ENCODE measurements at places on chromosomes 16 and 17.

GRCh38 chr17:27357236-27357635 is 63.3 kb downstream of the WSB1 start:
- no peak for DNase-seq

GRCh38 chr16:55561319-55561848 is 5.1 kb upstream of the CAPNS2 start:
- DNase-seq = no peak

DNA sequence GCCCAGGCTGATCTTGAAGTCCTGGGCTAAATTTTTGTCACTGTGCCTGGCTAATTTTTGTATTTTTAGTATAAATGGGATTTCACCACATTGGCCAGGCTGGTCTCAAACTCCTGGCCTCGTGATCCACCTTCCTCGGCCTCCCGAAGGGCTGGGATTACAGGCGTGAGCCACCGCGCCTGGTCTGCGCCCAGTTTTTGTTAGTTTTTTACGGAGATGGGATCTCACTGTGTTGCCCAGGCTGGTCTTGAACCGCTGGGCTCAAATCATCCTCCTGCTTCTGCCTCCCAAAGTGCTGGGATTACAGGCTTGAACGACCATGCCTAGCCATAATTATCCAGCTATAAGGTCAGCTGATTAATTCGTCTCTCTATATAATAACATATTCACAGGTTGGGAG is 2.7 kb upstream of the CEMP1 start:
- no peak for DNase-seq

DNA sequence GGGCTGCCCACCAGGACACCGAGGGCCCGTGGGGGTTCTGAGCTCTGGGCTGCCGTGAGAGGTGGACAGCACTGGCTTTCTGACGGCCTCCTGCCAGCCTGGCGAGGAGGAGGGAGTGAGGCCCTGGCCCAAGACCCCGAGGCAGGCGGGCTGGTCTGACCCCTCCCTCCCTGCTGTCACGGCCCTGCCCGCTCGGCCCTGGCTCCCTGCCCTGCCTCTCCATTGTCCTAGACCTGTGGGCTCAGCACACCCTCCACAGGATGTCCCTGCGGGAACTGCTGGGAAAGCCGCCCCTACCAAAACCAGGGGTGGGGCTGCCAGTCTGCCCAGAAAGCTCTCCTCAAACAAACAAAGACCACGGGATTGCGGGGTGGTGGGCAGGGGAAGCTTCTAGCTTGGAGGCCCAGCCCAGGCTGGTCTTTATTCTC is 20.7 kb downstream of the SPNS2 start:
- no peak for DNase-seq

DNA sequence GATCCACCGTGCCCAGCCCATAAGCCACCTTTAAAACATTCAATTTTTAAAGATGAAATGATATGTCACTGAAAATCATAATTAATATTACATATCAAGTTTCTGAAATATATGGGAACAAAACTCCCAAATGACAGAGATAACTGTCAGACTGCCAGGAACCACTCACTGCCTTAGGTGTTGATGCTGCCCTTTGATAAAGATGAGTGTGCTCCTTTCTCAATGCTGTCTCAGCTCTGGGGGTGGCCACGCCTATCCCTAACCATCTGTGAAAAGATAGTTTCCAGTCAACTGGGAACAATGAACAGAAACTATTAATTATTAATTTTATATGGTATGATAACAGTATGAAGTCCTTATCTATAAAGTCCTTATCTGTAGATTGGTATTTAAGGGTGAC is 177.7 kb downstream of the MYO1D start:
- DNase-seq = no peak

DNA sequence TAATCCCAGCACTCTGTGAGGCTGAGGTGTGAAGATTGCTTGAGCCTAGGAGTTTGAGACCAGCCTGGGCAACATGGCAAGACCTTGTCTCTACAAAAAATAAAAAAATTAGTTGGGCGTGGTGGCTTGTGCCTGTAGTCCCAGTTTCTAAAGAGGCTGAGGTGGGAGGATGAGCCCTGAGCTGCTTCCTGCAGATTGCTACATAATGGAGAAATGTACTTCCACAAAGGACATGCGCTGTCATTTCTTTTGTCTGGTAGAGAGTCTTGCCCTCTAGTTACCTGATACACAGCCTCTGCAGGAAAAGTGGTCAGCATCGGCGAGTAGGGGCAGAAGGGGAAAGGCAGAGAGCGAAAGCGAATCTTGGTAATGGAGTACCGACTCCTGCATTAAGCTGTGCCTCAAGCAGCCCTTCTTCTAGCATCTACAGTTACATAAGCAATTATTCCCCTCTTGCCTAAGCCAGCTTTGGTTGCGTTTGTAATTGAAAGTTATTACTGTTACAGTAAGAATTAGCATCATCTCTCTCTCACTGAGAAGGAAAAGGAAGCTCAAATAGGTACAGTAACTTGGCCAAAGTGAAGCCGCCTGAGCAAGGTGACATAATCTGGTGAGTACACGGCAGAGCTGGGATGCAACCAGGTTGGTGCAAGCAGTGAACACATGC is 18.5 kb upstream of the GGA2 start:
- DNase-seq = no peak

GRCh38 chr17:5804251-5804650 is 219.9 kb upstream of the NLRP1 start:
- no peak for DNase-seq

DNA sequence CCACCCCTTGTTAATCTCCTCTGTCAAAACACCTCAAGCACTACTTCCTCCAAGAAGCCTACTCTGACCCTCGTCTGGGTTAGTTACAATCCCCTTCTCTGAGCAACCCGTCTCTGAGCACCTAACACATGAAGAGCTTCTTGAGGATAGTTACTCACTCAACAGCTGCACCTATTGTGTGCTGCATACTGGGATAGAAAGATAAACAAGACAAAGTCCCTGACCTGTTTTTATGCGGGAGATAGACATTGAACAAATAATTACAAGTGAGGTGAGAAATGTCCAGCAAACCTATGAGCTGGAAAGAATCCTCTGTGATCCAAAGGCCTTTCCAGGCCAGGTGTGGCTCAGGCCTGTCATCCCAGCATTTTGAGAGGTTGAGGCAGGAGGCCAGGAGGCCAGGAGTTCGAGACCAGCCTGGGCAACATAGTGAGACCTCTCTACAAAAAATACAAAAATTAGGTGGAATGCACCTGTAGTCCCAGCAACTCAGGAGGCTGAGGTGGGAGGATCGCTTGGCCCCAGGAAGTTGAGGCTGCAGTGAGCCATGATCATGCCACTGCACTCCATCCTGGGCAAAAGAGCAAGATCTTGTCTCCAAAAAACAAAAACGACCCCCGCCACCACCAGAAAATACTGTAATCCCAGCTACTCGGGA is 5.5 kb upstream of the ZNF771 start:
- DNase-seq = peak; percentile 40

DNA sequence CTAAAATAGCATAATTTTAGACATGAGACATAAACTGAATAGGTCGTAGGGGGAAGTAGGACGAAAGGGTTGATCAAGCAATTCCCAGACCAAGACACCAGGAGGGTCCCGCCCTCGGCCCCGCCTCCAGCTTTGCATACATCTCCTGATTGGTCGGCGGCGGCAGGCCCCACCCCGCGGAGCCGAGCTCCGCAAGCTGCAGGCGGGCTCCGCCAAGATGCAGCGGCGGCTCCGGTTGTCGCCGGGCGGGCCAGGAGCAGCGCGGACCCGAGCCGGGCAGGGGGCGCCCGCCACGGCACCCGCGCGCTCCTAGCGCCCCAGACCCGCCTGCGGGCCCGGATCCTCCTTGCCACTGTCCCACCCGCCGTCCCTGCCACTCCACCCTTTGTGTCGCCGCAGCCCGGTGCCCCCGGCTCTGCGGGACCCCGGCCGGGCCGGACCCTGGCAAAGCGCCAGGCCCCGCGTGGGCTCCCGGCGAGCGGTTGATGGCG is at the start of gene CDR2L:
Gene CDR2L (plus strand): TSS at position 215 of the 491 bp plus-strand sequence. CDS start 412 bp downstream, outside the sequence.
- DNase-seq = peak; percentile 96

DNA sequence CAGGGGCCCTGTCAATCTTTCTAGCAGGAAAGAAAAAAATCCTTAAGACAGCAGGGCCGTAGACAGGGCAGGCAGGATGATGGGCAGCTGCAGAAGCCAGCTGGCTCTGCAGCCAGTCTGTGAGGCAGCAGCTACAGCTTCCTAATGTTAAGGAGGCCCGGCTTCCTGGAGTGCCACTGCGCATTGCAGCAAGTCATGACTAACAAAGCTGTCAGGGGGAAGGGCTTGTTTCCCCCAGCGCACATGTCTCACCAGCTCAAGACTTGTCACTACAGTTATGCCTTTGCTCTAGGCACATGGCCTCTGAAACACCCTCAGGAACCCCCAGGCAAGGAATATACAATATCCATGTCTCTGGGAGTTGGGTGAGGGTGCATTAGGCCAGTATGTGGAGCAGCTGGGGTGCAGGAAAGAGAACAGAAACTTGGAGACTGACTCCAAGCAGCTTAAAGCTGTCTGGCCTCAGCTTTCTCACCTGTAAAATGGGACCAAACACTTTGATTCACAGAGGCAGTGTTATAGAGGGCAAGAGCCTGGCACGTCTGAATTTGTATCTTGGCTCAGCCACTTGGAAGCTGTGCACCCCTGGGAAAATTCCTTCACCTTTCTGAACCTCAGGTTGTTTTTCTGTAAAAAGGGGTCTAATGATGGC is 220.0 kb downstream of the HAPSTR1 start:
- no peak for DNase-seq

- no peak for DNase-seq
Measured at GRCh38 chr16:49824593-49824992, 31.3 kb downstream of the ZNF423 start.

GRCh38 chr16:6104428-6104827 is 1006.8 kb upstream of the EEF2KMT start:
- no peak for DNase-seq

DNA sequence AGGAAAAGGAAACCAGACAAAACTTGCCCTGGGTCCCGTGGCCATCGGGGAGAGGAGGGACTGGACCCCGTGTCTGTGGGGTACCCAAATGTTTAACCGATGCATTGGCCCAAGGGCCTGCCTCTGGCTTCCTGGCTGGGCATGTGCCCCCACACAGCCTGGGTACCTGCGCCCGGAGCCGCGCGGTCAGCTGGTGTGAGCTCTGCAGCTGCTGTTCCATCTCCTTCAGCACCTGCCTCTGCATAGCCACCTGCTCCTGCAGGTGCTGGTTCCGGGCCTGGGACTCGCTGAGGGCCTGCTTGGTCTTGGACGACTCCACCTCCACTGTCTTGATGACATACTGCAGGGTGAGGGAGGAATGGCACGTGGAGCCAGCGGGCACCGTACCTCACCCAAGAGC is 31.9 kb downstream of the KIFC3 start:
- no peak for DNase-seq

GRCh38 chr17:3888343-3889171 is 4.3 kb downstream of the CAMKK1 start:
- DNase-seq = peak; percentile 87

GRCh38 chr17:751269-752001 is 629 bp downstream of the GEMIN4 start:
- peak; percentile 26 for DNase-seq

DNA sequence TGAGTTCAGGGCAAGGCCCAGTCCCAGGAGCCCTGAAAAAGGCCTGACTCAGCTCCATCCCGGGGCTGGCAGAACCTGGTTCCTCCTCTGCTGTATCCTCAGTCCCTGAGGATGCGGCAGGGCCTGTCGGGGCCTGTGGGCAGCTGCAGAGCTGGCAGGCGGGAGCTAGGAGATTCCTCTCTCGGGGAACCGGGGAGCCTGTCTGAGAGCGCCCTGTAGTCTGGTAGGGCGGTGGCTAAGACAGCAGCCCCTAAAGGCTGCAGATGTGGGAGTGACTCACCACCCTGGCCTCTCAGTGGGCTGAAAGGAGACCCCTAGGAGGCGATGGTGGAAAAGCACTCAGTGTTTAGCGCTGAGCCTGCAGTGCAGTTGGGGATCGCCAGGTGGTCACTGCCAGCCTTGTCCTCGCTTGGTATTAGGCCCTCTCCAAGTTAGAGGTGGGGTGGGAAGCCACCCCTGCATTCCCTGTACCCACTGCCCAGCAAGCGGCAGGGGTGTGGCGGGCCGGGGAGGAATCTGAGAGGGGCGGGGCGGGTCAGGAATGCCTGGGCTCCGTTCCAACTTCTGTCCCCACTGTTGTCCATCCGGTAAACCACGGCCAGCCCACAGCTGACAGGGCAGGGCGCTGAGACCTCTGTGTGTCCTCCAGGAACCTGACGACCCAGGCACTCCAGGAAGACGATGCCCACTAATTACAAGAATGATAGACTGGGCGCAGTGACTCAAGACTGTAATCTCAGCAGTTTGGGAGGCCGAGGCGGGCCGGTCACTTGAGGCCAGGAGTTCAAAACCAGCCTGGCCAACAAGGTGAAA is 29.5 kb upstream of the CDH1 start:
- DNase-seq = no peak

DNA sequence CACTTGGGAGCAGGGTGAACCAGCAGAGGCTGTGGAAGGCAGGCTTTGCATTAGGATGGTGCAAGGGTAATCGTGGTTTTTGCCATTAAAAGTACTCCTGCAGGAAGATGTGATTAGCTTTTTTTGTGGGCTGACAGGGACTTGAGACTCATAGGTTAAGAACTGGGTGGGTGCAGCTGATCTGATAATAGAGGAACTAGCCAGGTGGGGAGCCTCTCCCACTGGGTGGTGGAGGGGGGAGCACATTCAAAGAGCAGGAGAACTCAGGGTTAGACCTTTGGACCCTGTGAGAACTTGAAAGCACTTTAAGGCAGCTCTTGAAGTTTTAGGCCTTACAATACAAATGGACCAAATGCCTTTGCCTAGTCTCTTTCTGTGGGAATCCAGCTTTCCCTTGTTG is 32.4 kb downstream of the CCL4 start:
- no peak for DNase-seq

- DNase-seq = no peak
Measured at GRCh38 chr16:10936272-10936984, 5.8 kb downstream of the DEXI start.

DNA sequence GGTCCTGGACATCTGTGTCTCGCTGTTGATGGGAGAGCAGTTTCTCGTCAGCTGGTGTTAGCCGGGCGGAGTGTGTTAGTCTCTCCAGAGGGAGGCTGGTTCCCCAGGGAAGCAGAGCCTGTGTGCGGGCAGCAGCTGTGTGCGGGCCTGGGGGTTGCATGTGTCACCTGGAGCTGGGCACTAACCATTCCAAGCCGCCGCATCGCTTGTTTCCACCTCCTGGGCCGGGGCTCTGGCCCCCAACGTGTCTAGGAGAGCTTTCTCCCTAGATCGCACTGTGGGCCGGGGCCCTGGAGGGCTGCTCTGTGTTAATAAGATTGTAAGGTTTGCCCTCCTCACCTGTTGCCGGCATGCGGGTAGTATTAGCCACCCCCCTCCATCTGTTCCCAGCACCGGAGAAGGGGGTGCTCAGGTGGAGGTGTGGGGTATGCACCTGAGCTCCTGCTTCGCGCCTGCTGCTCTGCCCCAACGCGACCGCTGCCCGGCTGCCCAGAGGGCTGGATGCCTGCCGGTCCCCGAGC is 17.9 kb downstream of the GAA start:
- no peak for DNase-seq

GRCh38 chr17:75487351-75488070 is 27.8 kb downstream of the CASKIN2 start:
- DNase-seq = no peak

Data from SHP77 (cell line).